ENCODE measurements at places on chromosomes 3 and 15.

- no peak for DNase-seq
Measured at GRCh38 chr3:15044326-15044725, 20.8 kb downstream of the MRPS25 start.

DNA sequence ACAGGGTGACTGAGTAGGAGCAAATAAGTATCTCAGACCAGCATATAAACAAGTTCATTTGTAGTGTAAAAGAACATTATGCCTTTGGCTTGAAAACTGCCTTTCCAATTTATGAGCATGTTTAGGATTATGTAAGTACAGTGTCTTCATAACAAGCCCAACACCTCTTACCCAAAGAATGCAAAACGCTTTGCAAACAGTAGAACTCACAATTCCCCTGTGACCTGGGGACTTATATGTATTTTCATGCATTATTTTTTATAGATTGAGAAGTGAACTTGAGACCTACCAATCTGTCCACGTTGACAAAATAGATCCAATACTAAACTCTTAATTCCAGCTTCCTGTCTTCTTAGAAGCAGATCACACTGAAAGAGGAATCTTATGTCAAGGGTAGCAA lies 202.1 kb downstream of the TP63 start:
- DNase-seq, result no peak

DNA sequence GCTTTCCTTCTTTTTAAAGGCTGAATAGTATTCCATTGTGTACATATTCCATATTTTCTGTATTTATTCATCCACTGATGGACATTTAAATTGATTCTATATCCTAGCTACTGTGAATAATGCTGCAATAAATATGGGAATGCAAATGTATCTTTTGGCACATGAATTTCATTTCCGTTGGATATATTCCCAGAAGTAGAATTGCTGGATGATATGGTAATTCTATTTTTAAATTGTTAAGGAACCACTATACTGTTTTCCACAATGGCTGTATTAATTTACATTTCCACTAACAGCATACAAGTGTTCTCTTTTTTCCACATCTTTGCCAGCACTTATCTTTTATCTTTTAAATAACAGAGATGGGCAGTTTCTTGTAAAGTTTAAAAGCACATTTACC lies 302.7 kb downstream of the CTNNB1 start:
- DNase-seq, result no peak

DNA sequence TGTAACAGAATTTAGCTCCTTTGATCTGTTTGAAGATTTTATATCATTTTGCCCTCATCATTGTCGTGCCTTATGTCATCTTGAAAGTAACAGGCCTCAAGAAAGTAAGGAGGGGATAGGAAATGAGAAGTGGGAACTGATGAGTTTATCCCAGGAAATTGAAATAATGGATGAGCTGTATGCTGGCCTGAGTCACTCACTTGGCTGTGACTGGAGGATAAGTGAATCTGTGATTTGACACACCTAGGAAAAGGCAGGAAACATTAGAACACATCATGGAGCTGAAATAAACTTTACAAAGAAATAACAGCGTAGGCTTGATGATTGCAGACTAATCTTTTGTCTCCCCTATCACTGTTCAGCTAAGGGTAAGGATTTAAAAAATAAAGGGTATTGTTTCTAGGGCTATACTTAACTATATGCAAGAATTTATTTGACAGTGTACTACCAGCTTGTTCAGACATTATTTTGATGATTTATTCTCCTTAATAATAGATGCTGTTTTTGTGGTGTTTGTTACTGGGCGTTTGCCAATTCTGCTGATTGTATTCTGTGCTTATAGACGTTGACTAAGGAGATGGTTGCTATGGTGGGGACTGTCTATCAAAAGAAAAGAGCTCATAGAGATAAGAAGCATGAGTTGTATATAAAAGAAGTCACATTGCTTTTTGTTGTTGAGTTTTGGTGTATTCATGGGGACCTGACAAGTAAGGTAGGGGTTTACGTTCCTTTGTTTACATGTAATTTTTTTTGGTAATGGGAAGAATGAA lies 105.6 kb upstream of the ROPN1 start:
- no peak for DNase-seq

DNA sequence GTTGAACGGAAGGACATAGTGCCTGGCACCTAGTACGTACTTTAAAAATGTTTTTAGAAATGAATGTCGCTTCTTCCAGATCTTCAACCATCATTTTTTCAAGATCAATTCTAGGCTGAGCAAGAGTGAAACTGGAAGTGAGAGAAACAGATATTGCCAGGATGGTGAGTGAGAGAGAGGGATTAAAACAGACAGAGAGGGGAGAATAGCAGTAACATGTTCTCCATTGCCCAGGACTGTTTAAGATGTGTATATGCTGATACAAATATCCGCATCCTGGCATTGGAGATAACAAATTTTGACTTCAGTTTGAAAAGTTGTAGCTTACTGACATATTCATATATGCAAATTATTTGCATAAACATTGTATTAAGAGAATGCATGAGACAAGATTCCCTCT lies 1156.1 kb downstream of the TBL1XR1 start:
- no peak for DNase-seq

DNA sequence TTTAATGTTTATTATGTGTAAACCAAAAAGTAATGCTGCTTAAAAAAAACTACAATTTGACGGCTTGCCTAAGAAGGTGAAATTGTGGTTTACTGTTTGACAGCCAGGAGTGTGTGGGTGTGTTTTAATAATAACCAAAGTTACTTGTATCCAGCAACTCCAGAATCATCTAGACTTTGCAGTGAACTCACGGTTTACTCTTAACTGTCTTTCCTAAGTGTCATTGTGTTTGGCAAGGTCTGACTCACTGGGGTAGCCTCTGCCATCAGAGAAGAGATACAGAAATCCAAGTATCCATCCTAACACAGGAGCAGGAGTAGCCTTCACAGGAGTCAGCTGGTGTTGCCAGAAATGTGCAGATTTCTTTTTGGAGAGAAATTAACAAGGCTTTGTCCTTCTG lies 151.1 kb downstream of the CTNNB1 start:
- no peak for DNase-seq

Data from activated CD8-positive, alpha-beta memory T cell treated with anti-CD3 and anti-CD28 coated beads for 24 hours (primary cell).